ENCODE measurements at places on chromosomes 4 and X. TPM values are rescaled to one million over a fixed set of nuclear protein-coding genes. Genes with fewer than 3 reads are reported as not detected.

Gene PDE6B
- 10.0 TPM for total RNA-seq

Gene FAM53A
- total RNA-seq = 1.6 TPM

Gene ARAF
- total RNA-seq = 73.1 TPM

Gene REPS2
- total RNA-seq = not detected

Gene TLR7
- 0.09 TPM for total RNA-seq

Gene ADH7
- not detected for total RNA-seq

Gene TLR3
- total RNA-seq = 1.5 TPM

Gene RTL3
- total RNA-seq = 0.12 TPM

Gene PDK3
- total RNA-seq = 21.2 TPM

Gene AFF1
- total RNA-seq = 67.5 TPM

Gene DMRTC1
- total RNA-seq = not detected

Gene CHRNA9
- total RNA-seq = not detected

Gene TBX22
- total RNA-seq = not detected

Gene TRAPPC11
- total RNA-seq = 30.3 TPM

Gene CT45A3
- total RNA-seq = not detected

Gene SPANXB1
- total RNA-seq = not detected

Gene OSTC
- 71.2 TPM for total RNA-seq

Gene MAGEA9B
- not detected for total RNA-seq

Gene VSIG4
- total RNA-seq = not detected

Gene STATH
- total RNA-seq = not detected

Gene MAGEE2
- not detected for total RNA-seq

Gene NWD2
- not detected for total RNA-seq

Gene SHROOM3
- not detected for total RNA-seq

Gene DACH2
- total RNA-seq = not detected

Gene BMX
- not detected for total RNA-seq

Gene LINC00632
- not detected for total RNA-seq

Gene FAM47E
- total RNA-seq = 0.18 TPM

Gene PCDH10
- not detected for total RNA-seq

Gene COX18
- total RNA-seq = 15.5 TPM

Gene THOC2
- total RNA-seq = 93.0 TPM

Gene LIMCH1
- total RNA-seq = not detected

Gene MAGEA2
- total RNA-seq = not detected

Gene DUX4
- not detected for total RNA-seq
